ENCODE measurements at places on chromosomes 11 and 22. TPM values are rescaled to one million over a fixed set of nuclear protein-coding genes. Genes with fewer than 3 reads are reported as not detected.

GRCh38 chr11:128531588-128531987, 55.8 kb downstream of the ETS1 start:
- no peak for DNase-seq

DNA sequence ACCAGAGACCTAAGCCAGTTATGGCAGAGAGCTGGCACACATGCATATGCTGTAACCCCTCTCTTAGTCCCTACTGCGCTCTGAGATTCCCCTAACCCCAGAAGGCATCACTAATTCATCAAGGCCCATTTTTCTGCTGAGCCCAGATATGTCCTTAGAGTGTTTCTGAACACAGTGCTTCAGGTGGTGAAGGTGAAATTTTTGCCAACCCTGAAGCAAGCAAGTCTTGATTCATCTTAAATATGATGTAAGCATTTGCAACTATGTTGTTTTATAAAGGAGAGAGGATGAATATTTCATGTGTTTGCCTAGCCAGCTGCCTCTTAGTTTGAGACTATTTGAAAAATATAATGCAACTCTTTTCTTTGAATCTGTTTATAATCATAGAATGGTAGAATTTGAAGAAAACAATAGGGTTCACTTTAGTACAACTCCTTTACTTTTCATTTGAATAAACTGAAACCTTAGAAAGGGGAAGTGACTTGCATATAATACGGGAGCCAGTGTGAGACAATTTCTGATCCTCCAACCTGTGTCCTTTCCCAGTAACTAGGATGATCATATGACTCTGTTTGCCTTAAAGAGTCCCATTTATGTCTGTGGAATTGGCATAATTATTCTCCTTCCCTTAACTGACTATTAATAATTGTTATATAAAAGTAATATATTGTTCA, 194.3 kb upstream of the MTNR1B start:
- DNase-seq, result no peak

DNA sequence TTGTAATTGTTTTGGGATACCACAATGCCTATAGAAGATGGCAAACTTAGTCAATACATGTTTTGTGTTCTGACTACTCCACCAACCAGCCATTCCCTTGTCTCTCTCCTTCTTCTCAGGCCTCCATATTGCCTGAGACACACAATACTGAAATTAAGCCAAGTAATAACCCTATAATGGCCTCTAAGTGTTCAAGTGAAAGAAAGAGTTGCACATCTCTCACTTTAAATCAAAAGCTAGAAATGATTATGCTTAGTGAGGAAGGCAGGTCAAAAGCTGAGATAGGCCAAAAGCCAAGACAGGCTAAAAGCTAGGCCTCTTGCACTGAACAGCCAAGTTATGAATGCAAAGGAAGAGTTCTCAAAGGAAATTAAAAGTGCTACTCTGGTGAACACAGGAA, 318.7 kb downstream of the TTC28 start:
- DNase-seq, result no peak

GRCh38 chr11:13713982-13714381, 45.5 kb downstream of the FAR1 start:
- no peak for DNase-seq

Gene PGM2L1
- 0.45 TPM for polyA plus RNA-seq

- peak; percentile 15 for DNase-seq
Measured at GRCh38 chr11:110174645-110175310, 81.6 kb downstream of the ZC3H12C start.

DNA sequence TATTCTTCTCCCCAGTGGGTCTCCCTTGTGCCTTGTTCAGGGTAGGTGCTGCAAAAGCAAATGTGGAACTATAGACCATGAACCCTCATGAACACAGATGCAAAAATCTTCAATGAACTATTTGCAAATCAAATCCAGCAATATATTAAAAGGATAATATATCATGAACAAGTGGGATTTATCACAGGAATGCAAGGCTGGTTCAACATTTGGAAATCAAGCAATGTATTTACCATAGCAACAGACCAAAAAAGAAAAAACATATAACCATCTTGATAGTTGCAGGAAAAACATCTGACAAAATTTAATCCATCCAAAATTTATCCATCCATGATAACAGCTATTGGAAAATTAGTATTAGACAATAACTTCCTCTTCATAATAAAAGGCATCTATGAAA, 11.4 kb upstream of the OSBPL5 start:
- DNase-seq, result no peak

DNA sequence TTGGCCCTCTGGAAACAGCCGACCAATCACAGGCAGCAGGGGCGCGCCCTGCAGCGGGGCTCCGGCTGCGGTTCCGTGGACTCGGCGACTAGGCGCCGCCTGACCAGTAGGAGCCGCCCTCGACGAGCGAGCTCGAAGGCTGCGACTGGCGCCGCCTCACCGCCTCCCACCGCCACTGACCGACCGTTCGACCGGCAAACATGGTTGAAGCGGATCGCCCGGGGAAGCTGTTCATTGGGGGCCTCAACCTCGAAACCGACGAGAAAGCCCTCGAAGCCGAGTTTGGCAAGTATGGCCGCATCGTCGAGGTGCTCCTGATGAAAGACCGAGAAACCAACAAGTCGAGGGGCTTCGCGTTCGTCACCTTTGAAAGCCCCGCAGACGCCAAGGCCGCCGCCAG, at the start of gene RBMXL2:
Gene RBMXL2 (plus strand): TSS at position 78 of the 400 bp plus-strand sequence. CDS start 123 bp downstream, at position 201.
- no peak for DNase-seq

Gene TNRC6B
- polyA plus RNA-seq, result 9.6 TPM

- DNase-seq, result no peak
Measured at GRCh38 chr11:93322207-93322606, 8.3 kb upstream of the DEUP1 start.

DNA sequence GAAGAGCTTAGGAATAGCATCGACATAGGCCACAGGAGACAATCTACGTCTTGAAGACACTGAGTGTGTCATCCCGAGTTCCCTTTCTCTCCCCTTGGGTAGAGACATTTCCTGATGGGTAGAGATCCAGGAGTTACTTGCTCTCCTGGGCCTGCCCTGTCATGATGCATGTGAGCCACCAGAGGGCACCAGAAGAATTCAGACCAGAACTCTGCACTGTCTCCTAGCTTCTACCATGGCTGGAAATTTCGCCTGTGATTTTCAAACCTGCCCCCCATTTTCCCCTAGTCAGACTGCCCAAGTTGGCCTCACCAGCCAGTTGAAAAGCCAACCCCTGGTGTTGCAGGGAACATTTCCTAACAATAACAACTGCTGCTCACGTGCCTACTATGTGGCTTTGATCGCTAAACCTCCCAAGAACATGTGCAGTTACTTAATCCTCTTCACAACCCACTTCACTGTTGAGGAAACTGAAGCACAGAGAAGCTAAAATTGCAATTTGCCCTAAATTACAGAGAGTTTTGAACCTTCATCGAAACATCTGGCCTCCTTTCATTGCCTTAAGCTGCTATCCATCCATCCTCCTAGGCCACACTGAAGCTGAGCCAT, 47.2 kb downstream of the C11orf58 start:
- peak; percentile 69 for DNase-seq

Gene LRRC56
- polyA plus RNA-seq, result 0.89 TPM

GRCh38 chr11:48104568-48104924, 112.1 kb upstream of the OR4B1 start:
- no peak for DNase-seq

DNA sequence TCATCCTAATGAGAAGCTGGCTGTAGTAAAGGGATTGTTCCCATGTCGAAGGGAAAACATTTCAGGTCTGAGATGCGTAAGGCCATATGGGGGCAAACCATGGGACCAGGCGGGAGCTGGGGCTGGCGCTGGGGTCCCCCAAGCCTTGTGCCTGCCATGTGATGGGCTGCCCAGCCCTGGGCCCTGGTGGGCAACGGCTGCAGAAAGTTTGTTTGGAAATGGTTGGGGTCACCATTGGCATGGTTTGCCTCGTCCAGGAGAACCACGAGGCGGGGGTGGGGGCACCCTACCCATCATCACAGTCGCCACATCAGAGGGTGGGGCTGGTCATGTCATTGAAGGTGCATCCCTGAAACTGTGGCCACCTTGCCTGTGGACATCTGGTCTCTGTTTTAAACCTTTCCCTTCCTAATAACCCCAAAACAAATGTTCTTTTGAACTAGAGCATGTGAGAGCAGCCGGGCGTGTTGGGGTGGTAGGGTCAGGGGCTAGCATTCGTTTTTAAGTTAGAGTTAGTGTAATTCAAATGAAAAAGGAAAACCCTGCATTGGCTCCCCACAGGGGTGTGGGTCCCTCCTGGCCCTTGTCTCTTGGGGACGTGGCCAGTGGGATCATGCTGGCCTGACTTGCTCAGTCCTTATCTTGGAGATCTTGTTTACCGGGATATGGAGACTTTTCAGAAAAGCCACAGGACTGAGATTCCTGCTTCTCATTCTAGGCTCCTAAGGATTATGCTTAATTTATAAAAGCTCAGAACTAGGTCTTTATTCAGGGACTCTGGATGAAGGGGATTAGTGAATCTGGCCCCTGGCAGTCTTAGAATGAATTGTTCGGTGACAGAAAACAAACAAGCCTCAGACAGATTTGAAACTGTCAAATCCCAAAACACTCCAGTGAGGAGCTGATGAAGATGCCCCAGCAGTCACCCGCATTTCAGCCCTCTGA, 98.5 kb downstream of the CTTN start:
- no peak for DNase-seq

- DNase-seq, result peak; percentile 29
Measured at GRCh38 chr11:32374261-32374711, 61.1 kb downstream of the WT1 start.

GRCh38 chr11:70036971-70037882, 40.9 kb upstream of the ANO1 start:
- DNase-seq, result no peak

Gene UBQLN3
- polyA plus RNA-seq, result not detected

Gene DUSP8
- polyA plus RNA-seq, result 15.0 TPM

- DNase-seq, result no peak
Measured at GRCh38 chr11:70517988-70518907, 119.9 kb downstream of the CTTN start.

- no peak for DNase-seq
Measured at GRCh38 chr11:69816671-69817070, 2.5 kb downstream of the FGF3 start.

Gene GPHA2
- 0.13 TPM for polyA plus RNA-seq

Gene MEN1
- polyA plus RNA-seq, result 17.6 TPM

DNA sequence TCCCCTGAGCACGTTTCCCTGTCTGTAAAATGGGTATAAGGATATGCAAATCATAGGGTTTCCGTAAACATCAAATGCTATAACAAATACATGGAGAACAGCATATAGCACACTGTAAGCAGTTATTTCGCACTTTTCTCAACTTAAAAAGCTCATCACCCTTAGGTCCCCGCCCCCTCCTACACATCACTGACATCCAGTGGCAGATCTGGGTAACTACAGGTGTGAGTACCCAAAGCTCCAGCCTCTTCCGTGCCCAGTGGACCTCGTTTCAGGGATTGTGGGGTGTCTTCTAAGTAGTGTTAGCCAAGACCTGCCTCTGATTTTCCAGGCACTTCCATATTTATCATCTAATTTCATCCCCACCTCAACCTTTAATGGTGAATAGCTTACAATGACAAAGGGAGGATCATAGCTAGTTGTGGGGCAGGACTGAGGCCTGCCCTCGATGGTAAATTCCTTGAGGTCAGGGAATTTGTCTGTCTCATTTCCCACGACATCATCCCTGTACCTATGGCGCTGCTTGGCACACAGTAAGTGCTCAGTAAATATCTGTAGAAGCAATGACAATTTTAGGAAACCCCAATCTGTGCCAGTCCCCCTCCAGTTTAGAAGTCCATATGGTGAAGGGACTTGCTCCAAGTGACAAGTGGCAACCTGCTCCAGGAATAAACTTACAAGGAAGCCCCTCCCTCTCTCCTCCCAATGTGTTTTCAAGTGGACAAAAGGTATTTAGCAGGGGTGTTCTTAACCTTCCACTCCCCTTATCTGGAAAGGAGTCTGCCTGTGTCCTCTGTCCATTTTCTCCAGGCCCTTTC, 340.5 kb downstream of the TENM4 start:
- peak; percentile 53 for DNase-seq

DNA sequence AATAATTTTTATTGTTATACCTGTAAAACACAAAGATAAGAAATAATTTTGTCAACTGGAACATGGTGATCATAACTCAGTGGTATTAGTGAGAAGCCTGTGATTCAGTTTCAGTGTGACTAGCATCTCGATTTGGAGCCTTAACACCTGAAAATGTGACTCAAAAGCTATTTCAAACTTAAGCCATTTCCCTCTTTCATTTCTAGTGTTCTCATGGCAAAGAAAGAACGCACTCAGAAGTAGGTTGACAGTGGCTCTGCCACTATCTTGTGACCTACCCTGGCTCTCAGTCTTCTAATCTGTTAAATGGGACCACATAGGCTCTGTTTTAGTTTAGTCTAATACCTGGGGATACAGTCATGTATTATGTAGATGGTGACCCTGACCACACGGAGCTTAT, 62.7 kb downstream of the ISX start:
- no peak for DNase-seq

- DNase-seq, result peak; percentile 81
Measured at GRCh38 chr11:72642884-72643522, 31.2 kb downstream of the PDE2A start.

DNA sequence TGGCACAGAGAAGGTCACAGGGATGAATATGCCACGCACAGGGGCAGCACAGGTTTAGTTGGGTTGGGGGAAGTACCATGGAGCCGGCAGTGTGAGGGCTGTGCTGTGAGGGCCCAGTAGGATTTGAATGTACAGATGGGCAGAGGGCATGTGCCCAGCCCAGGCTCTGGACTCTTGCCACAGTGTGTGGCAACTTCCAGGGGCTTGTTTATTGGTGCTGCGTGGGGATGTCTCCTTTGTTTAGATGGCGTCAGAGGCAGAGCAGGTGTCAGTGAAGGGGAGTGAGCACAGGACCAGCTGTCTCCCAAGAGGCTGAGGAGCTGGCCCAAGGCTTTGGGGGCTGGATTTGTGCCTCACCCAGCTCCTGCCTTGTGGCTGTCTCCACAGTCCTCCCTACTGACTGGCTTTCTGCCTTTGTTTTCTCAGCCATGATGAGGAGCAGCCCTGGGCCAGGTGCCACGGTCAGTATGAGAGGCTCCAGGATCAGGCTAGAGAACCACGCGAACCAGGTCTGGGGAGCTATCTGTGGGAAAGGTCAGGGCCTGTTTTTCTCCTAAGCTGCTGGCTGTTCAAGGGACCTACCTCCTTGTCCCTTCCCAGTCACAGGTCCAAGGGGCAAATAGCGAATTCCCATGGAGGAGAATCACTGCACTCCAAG, 21.9 kb downstream of the SUN2 start:
- DNase-seq, result peak; percentile 48

DNA sequence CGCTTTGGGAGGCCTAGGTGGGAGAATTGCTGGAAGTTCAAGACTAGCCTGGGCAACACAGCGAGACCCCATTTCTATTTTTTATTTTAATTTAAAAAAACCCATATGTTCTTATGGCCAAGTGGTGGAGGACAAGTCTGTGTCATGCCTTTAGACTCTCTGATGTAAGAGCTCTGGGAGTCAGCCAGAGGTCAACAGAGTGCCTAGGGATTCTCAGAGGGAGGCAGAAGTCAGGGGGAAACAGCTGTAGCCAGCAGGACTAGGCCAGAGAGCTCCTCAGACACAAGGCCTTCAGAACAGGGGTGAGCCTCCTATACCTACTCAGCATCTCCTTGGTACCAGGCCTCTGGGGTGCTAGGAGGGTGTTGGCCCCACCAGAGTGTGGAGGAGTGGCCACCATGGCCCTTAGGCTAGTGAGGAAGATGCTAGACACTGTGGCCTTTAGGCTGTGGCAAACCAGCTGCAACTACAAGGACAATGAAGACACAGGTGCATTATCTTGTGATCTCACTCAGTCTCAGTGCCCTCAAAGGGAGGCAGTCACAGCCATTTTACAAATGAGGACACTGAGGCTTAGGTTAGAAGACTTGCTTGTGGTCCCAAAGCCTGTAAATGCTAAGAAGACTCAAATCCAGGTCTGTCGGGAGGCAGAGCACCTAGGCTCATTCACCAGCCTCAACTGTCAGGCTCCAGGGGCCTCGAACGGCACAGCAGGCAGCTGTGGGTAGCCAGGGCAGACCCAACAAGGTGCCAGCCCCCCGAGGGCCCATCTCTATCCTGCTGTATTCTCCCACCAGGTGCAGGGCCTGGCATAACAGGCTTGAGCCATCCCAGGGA, 5.0 kb downstream of the ZP1 start:
- no peak for DNase-seq
